ENCODE measurements at places on chromosomes 11 and 22.

DNA sequence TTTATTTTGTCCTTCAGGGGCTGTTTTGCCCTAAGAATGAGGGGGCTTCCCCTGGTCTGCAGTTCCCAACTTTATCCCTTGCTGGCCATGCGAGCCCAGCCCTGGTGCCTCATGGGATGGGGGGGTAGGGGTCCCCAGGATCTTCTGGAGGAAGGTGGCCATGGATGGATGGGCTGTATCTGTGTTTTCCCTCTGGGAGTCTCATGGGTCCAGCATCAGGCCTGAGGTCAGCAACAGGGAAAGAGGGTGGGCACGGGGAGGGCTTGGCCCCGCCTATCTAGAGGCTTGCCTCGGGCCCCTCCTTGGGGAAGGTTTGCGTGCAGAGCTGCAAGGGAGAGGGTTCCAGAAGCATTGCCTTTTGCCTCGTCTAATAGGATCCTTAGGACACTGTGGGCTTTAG is 10.8 kb upstream of the ADORA2A start:
- no peak for DNase-seq

DNA sequence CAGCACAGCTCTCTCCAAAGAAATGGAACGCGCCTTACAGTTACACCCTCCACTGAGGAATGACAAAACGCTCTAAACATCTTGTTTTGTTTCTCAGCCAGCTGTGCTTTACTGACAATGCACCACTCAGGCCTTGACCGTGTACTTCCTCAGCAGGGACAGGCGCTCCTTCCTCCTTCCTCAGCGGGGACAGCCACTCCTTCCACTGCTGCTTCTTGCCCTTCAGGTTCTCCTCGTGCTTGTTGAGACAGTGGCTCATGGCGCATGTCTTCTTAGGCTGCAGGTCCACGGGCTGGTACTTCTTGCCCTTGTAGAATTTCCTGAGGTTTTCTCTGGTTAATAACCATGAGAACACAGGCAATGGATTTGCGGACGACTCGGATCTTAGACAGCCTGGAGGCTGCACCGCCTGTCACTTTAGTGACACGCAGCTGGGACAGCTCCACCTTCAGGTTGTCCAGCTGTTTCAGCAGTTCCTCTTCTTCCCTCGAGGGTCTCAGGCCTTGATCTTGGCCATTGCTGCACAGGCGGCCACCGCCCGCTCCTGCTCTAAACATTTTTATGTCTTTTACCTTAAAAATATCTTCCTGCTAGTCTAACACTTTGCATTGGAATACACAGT is 613.8 kb downstream of the BRD1 start:
- DNase-seq: peak; percentile 6

- no peak for DNase-seq
These were observed 97.0 kb downstream of the SPON1 start for GRCh38 chr11:14059491-14059890.

GRCh38 chr22:27799015-27799826 is 2.3 kb downstream of the MN1 start:
- DNase-seq: no peak

DNA sequence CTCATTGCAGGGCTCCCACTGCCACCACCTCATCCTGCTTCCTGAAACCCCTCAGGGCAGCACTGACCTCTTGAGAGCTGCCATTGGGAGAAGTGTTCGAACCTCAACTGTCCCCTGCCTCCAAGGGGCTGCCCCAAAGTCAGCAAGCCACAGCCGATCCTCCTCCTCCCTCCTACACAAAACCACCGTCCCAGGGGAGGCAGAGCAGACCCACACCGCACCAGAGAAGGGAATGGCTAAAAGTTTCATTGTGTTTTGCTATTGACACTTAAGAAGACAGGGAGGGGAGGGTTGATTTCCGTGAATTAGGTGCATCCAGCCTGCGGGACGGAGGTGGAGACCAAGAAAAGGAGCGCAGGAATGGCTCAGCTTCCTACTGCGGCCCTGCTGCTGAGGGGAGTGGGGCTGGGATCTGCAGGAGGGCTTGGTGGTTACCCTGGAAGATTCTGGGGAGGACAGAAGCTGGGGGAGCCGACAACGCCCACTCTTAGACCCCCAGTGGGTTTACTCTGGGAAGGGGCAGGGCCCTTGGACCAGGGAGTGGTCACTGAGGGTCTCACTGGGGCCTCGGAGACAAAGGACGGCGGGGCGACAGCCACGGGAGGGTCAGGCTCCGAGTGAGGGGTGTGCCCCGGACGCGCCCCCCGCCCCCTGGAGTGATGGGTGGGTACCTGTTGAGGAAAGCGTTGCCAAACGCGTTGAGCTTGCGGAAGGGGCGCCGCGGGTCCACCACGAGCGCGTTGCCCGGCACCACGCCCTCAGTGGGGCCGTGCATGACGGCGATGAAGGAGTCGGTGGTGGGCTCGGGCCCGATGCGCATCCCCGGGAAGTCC is 815 bp downstream of the EHD1 start:
- peak; percentile 72 for DNase-seq

GRCh38 chr11:96215110-96215782 is 127.7 kb downstream of the MAML2 start:
- DNase-seq: no peak

DNA sequence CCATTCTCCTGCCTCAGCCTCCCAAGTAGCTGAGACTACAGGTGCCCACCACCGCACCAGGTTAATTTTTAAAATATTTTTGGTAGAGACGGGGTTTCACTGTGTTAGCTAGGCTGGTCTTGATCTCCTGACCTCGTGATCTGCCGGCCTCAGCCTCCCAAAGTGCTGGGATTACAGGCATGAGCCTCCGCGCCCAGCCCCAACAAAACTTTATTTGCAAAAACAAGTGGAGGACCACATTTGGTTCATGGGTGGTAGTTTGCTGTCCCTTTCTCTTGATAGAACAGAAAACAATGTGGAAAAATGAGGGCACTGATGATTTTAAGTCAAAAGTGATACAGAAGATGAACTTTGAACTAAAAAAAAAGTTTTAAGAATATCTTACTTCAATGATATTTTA is 121.8 kb upstream of the SERPIND1 start:
- DNase-seq: no peak

DNA sequence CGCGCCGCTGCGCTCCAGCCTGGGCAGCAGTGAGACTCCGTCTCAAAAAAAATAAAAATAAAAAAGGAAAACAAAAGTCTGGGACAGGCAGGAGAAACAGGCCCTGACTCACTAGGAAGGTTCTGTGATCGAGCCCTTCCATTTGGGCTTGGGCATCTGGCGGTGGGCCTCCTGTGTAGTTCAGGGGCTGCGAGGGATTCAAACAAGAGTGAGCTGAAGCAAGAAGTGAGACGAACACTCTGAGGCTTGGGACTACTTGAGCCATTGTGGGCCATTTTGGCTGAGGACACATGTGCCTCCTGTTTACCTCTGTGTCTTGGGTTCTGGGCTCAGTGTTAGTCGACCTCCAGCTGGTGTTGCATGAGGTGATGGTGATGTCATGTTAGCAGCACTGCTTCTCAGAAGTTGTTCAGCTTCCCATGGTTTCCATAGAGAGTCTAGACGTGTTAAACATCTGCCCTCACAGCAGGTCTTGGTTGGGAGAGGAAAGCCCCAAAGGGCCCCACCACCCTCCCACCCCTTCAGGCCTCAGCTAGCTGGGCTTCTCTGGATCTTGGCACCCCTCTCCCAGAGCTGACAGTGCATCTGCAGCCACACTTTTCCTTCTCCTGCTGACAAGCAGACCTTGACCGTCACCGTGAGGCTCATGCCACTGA is 57.8 kb downstream of the MED15 start:
- no peak for DNase-seq

- no peak for DNase-seq
These were observed 22.1 kb downstream of the LMO2 start for GRCh38 chr11:33869481-33870422.

DNA sequence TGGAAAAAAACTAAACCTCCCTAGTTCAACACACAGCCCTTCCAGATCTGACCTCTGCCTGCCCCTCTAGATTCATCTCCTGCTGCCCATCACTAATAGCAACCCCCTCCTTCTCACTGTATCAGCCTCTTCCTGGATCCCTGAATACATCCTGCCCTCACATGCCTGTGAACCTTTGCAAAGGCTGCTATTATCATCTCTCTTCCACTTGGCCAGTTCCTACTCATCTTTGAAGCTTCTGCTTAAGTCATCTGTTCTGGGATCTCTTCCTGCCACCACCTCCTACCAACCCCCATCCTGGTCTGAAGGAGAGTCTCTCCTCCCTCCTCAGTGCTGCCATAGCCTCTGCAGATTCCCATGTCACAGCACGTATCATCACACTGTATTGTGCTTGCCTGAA is 38.0 kb upstream of the AMOTL1 start:
- no peak for DNase-seq

DNA sequence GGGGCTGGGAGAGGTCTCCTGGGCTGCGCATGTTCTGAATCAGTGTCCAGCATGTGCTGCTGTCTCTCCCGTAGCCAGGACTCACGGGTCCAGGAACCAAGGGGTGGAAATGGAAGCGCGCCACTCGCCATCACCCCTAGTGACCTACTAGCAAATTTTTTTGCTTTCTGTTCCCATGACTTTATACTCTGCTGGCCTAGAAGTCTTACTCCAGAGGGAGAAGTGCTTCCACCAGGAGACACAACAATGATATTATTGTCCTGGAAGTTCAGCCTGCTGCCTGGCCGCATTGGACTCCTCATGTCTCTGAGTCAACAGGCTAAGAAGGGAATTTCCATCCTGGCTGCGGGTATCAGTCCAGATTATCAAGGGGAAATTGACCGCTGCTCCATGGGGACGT is 729.7 kb downstream of the BRD1 start:
- no peak for DNase-seq

DNA sequence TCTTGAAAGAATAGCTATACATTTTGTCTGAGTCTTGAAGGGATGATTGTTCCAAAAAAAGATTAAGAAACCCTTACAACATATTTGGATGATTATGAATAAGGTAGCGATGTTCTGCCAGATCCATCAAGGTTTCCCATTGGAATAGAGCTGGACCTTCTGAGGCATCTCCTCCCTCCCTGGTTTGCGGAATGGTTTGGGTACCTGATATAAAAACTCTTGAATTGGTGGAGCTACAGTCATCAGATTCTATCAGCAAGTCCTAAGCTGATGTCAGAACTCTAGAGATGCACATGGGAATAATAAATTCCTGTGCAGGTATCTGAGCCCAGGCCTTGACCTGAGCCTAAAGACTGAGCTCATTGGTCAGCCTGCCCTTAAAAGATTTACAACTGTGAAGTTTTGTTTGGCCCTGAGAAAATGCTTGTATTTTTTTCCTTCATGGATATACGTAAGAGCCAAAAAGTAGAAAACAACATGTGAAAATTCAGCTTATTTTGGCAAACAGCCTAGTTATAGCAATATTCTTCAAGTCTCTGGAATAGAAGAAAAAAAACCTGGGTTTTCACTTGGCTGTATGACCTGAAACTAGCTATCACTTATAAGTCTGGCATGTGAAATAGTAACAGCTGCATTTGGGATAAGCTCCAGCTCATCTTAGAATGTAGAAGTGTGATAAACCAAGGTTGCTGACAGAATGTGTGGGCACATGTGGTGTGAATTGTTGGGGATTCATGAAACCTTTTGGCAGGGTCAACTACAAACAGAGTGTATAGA is 265.7 kb upstream of the CTSC start:
- DNase-seq: no peak

GRCh38 chr11:122317305-122317704 is 201.3 kb upstream of the BLID start:
- no peak for DNase-seq

DNA sequence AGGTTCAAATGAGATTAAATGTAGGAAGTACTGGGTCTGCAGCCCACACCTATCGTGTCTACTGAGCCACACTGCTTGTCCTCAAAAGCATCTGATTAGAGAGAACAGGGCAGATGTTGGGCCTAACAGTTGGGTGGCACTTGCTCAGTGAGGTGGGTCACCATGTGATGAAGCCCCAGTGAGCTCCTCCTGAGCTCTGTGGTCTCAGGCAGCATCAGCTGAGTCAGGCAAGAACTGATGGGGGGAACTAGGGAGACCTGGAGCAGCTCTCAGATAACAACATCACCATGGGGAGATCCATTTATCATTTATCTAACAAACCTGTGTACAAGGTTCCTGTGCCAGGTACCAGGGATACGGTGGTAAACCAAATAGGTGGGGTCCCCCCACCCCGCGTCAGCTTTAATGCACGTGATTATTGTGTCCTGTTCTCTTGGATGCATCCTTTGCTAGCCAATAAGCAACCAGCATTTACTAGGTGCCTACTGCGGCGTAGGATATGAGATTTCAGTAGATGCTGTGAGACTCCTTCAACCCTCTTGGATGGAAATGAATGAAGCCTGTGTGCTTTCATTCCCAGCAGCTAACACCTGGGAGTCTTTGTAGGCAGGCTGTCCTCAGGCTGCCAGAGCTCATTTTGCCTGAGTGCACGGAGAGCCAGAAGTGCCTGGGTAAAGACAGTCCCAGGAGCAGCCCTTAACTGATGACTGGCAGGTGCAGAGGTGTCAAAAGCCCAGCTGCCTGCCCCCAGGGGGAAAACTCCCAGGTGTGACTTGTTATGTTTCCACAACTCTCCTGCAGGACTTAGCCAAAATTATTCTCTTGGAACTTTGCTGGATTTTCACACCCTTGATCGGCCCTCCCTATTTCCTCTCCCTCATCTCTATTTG is 73.6 kb upstream of the NARS2 start:
- no peak for DNase-seq

DNA sequence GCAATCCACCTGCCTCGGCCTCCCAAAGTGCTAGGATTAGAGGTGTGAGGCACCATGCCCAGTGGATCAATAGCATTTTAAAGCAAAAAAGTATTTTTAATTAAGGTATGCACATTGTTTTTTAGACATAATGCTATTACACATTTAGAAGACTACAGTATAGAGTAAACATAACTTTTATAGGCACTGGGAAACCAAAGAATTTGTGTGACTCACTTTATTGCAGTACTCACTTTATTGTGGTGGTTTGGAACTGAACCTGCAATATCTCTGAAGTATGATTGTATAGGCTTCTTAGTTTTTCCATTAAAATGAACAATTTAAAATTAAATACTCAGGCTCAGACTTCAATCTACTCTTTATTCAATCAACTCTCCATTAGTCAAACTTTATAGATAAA is 17.5 kb upstream of the CD3E start:
- DNase-seq: no peak

- no peak for DNase-seq
These were observed 40.9 kb upstream of the BIRC3 start for GRCh38 chr11:102276362-102276761.

DNA sequence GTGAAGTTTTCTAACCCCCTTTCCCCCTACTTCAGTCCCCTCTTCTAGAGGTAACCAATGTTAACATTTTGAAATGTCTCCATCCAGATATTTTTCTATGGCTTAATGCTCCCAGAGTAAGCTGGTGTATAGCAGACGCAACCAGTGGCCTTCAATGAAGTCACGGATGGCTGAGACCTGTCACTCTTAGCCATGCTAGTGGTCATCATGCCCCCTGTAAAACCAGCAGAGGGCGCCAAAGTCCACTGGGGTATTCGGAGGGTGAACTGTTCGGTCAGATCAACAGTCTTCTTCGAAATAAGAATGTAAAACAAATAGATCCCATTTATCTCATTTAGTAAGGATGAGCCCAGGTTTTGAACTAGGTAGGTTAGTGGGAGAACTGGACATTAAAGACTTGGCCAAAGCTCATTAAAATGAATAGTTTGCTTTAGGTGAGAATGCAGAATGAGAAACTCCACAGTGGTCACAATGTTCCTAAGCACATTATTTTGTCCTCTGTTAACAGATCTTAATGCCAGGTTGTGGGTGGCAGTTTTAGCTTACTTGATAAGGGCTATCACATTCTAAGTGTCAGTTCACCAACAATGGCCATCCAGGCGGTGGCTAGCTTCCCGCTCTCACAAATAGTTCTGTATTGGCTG is 8.6 kb upstream of the MMP8 start:
- peak; percentile 84 for DNase-seq

GRCh38 chr11:8276528-8276927 is 12.8 kb upstream of the LMO1 start:
- no peak for DNase-seq

Measured in activated CD8-positive, alpha-beta memory T cell treated with anti-CD3 and anti-CD28 coated beads, Interleukin-2, amount 50 U/mL, for 48 hours (primary cell).